Endothelial cell of umbilical vein (primary cell): ENCODE measurements at places on chromosomes 3 and 15. TPM values are rescaled to one million over a fixed set of nuclear protein-coding genes. Genes with fewer than 3 reads are reported as not detected.
A peak's percentile ranks its signal among the peaks of the same experiment; 100 is the strongest.

RBPMS2 gene
- total RNA-seq, result 7.6 and 7.8 TPM in 2 replicates

MST1R gene
- 0.93 and 1.5 TPM in 2 replicates for total RNA-seq

OXTR gene
- 0.40 and 0.67 TPM in 2 replicates for total RNA-seq

SOX14 gene
- not detected in 2 replicates for total RNA-seq

MUC4 gene
- total RNA-seq, result not detected in 2 replicates

DNA sequence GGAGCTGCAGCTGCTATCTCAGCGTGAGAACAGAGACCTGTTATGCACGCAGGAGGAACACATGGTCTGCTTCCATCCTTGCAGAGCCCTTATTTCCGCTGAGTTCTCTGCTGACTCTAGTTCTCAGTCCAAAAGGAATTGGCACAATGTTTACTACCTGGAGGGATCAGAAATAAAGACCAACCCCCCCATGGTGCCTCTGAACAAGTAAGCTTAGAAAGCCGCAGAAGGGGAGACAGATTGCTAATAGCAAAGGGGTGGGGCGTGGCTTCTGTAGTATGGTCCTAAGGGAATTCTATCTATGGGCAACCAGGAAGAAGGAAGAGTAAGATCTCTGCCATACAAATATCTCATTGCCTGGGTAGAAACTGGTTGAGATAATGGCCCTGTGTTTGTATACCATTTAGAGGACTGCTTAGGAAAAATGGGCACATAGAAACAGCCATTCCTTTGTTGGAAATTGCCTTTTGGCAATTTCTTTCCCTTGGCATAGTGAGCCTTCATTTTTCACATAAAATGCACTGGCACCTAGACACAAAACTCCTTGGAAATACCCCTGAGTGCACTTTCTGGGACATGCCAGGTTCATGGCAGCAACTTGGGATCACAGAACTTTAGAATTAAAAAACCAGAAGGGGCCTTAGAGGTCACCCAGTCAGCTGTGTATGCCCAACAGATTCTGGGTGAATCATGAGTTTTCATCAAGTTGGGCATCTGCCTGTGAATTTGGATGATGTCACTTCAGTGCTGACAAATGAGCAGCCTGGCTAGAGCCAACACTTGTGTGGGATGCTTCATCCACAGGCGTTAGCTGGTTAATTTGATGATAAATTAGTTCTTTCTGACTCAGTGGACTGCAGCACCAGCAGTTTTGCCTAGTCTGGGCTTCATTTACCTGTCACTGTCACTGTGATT is 57.4 kb upstream of the STXBP5L start:
- H3K27me3 ChIP-seq, result peaks cover 1% of the 10 kb centered on the region
- no peak for DNase-seq
- no peak overlapping the region for H3K4me3 ChIP-seq
- no peaks in the 10 kb centered on the region for H3K36me3 ChIP-seq
- no peaks in the 10 kb centered on the region for H3K4me1 ChIP-seq

DNA sequence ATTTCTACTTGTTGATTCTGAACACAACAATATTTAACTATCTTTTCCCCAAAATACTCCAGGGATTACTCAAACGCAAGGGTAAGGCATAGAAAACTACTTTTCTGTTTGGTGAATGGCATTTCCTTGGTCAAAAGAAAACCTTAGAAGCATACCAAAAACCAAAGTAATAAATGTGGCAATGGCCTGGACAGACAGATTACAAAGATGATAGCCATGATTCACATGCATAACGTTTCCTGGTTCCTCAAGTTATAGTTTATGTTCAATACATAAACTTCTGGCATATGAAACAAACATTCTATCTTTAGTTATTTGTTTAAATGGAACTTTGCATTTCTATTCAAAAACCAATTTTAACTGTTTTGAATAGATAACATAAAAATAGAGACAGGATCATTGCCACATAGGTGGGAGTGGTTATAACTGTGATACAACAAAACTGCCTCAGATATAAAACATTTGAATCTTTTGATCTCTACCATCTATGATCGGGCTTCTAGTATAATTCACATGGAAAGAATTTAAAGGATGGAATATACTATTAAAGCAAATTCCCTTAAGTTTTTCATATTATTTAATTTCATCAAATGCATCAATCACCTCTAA is 32.1 kb downstream of the FOXP1 start:
- H3K36me3 ChIP-seq, result no peaks in the 10 kb centered on the region
- peak; percentile 62 for DNase-seq
- no peaks in the 10 kb centered on the region for H3K27me3 ChIP-seq

DNA sequence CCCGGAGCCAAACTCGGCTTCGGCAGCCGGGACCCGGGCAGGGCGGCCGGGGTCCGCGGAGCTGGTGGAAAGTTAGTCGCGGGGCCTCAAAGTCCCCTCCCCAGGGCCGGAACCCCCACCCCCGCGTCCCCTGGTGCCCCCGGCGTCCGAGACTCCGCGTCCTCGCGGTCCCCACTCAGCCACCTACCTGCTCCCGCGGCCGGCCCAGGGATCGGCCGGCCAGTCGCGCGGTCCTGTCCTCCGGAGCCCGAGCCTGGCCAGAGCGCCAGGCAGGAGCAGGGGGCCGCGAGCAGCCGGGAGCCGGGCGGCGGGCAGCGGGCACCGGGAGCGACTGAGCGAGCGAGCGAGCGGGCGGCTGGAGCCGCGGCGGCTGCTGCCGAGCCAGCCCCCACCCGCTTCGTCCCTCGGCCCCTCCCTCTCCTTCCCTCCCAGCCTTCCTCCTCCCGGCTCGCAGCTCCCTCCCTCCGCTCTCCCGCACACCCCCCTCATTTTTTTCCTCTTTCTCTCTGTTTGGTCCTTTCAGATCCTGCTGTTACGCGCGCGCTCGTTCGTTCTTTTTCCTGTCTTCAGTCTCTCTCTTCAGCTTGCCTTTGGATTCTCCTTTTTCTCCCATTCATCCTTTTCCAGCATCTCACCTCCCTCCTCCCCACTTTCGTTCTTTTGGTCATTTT is at the start of gene MEGF11:
MEGF11 (minus strand) TSS at position 333 of the 671 bp plus-strand sequence. CDS start 125,347 bp downstream, outside the sequence.
- peak; percentile 32 for DNase-seq
- H3K4me3 ChIP-seq, result peak within 1 kb of the TSS; percentile 35
- H3K27ac ChIP-seq, result no peak within 1 kb of the TSS
- peaks cover 18% of the 10 kb centered on the region for H3K4me1 ChIP-seq
- peaks cover 64% of the 10 kb centered on the region for H3K27me3 ChIP-seq
- no peaks in the 10 kb centered on the region for H3K36me3 ChIP-seq

- no peaks in the 10 kb centered on the region for H3K27me3 ChIP-seq
- no peak overlapping the region for H3K4me3 ChIP-seq
- DNase-seq, result no peak
- no peak overlapping the region for H3K27ac ChIP-seq
- H3K4me1 ChIP-seq, result no peaks in the 10 kb centered on the region
Measured at GRCh38 chr15:52153900-52154895, 37.0 kb downstream of the GNB5 start.

- no peaks in the 10 kb centered on the region for H3K36me3 ChIP-seq
- no peak overlapping the region for H3K27ac ChIP-seq
- peaks cover 11% of the 10 kb centered on the region for H3K4me1 ChIP-seq
- H3K27me3 ChIP-seq, result no peaks in the 10 kb centered on the region
Measured at GRCh38 chr3:146139586-146140110, 21.3 kb downstream of the PLOD2 start.

GRCh38 chr3:160929595-160929994 is 173.6 kb downstream of the PPM1L start:
- no peak overlapping the region for H3K27ac ChIP-seq
- DNase-seq, result peak; percentile 19
- no peaks in the 10 kb centered on the region for H3K4me1 ChIP-seq
- H3K4me3 ChIP-seq, result no peak overlapping the region
- no peaks in the 10 kb centered on the region for H3K27me3 ChIP-seq
- no peaks in the 10 kb centered on the region for H3K36me3 ChIP-seq

GRCh38 chr3:115156046-115156654 is 9.1 kb upstream of the ZBTB20 start:
- no peaks in the 10 kb centered on the region for H3K36me3 ChIP-seq
- H3K4me1 ChIP-seq, result no peaks in the 10 kb centered on the region
- no peaks in the 10 kb centered on the region for H3K27me3 ChIP-seq
- no peak for DNase-seq
- no peak overlapping the region for H3K27ac ChIP-seq

GRCh38 chr15:84967380-84967779 is 14.3 kb upstream of the PDE8A start:
- no peaks in the 10 kb centered on the region for H3K36me3 ChIP-seq
- no peak for DNase-seq
- no peak overlapping the region for H3K27ac ChIP-seq
- no peaks in the 10 kb centered on the region for H3K27me3 ChIP-seq

DNA sequence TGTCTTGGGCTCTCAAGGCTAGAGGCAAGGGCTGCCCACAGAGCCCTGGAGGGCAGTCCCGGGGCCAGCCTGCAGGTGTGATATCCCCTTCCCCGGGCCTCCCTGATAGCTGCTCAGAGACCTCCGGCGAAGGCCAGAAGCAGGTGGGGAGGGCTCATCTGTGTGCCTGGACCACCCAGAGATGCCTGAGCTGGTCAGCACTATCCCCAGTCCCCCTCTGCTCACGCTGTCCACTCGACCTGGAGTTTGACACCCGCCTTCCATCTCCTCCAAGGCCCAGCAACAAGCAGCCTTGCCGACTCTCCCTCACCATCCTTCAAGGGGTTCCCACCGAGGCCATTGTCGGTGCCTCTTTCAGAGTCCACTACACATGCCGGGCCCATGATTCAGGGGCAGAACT is 39.4 kb downstream of the DNAH1 start:
- H3K27me3 ChIP-seq, result no peaks in the 10 kb centered on the region
- H3K4me1 ChIP-seq, result no peaks in the 10 kb centered on the region
- DNase-seq, result no peak

GRCh38 chr3:138241061-138241460 is 54.0 kb downstream of the ARMC8 start:
- no peak for DNase-seq
- H3K27ac ChIP-seq, result no peak overlapping the region
- H3K4me1 ChIP-seq, result no peaks in the 10 kb centered on the region
- no peaks in the 10 kb centered on the region for H3K27me3 ChIP-seq

GRCh38 chr3:5210926-5211325 is 23.4 kb downstream of the EDEM1 start:
- peaks cover 50% of the 10 kb centered on the region for H3K36me3 ChIP-seq
- no peaks in the 10 kb centered on the region for H3K4me1 ChIP-seq
- H3K27me3 ChIP-seq, result no peaks in the 10 kb centered on the region
- DNase-seq, result no peak
- no peak overlapping the region for H3K27ac ChIP-seq
- no peak overlapping the region for H3K4me3 ChIP-seq

DNA sequence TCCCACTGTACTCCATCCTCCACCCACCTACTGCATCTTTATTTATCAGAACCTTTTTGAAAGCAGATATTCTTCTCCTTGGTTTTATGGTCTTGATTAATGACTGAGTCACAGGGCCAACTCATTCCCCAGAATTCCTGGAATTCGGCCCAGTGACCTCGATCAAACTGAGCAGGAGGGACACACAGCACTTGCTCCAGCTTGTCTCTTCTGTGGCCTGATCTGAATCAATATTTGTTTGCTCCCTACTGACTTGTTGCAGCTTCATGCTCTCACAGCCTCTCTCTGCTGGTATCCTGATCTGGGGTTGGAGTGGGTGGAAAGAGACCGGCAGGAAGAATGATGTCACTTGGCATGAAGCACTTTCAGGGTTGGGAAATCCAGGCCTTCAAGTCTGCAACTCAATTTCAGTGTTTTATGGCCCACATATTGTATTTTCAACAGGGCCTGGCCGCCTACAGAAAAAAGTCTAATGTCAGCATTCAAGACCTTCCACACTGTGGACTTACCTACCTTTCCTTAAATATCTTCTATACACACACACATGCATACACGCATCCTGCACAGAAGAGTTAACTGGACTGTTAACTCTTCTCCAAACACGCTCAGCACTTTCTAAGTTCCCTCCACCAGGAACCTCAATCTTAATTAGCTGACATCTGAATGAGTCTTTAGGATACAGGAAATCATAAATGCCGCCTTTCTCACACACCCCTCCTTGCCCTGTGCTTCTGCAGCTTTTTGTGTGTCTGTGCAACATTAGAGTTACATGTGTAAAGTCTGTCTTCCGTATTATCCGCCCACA is 4.6 kb downstream of the ANXA2 start:
- peaks cover 11% of the 10 kb centered on the region for H3K36me3 ChIP-seq
- no peaks in the 10 kb centered on the region for H3K27me3 ChIP-seq
- peaks cover 74% of the 10 kb centered on the region for H3K4me1 ChIP-seq
- peak overlapping the region; percentile 97 for H3K27ac ChIP-seq
- peak overlapping the region; percentile 96 for H3K4me3 ChIP-seq

DNA sequence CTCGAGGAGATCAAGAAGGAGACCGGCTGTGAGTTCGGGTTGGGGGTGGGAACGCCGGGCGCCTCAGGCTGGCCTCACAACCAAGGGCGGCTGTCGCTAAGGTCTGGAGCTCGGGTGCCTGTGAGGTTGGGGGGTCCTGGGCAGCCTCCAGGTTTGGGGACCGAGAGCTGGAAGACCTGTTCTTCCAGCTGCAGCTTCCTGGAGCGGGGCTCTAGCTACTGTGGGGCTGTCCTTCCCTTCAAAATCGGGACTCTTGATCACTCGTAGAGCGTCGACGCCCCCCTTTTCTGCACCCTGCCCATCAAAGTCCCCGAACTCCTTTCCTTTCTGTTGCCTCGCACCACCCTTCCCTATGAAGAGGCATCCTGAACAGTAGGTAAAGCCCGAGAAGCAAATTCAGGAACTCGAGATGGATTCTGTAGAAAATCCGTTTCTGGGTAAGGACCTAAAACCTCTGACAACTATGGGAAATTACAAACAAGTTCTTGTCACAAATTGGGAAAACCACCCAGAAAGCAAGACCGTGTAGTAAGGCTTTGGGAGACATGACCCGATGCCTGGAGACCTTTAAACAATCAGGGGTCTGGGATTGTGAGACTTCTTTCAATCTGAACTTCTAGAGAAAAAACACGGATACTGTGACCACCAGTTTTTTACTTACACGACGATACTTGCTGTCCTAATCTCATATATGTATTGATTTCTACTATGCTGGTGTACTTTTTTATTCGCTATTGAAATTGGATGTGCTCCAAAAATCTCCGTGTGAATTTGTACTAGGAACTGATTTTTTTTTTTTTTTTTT is 556 bp downstream of the CHP1 start:
- H3K27me3 ChIP-seq, result no peaks in the 10 kb centered on the region
- H3K36me3 ChIP-seq, result no peaks in the 10 kb centered on the region
- peak overlapping the region; percentile 71 for H3K27ac ChIP-seq
- DNase-seq, result peak; percentile 47

DNA sequence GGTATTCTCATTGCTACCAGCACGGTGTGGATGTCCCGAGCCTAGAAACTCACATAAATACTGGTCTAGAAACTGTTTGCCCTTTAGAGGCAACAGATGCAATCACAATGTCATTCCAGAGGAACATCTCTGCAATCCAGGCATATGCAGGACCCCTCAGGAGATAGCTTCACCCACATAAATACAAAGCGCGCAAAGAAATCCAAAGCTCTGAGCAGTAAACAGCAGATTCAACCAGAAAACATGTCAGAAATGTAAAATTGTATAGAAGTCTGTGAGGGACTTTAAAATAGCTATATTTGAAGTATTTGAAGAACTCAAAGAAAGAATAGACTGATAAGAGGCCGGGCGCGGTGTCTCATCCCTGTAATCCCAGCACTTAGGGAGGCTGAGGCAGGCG is 291.7 kb downstream of the FAM43A start:
- H3K4me1 ChIP-seq, result no peaks in the 10 kb centered on the region
- no peak for DNase-seq
- no peak overlapping the region for H3K4me3 ChIP-seq

- no peaks in the 10 kb centered on the region for H3K36me3 ChIP-seq
- no peak overlapping the region for H3K27ac ChIP-seq
- H3K4me3 ChIP-seq, result no peak overlapping the region
- H3K27me3 ChIP-seq, result no peaks in the 10 kb centered on the region
- DNase-seq, result peak; percentile 57
Measured at GRCh38 chr3:142434503-142434902, 13.3 kb downstream of the XRN1 start.

- no peak overlapping the region for H3K4me3 ChIP-seq
- H3K4me1 ChIP-seq, result peaks cover 23% of the 10 kb centered on the region
- H3K27ac ChIP-seq, result no peak overlapping the region
- H3K27me3 ChIP-seq, result no peaks in the 10 kb centered on the region
- no peaks in the 10 kb centered on the region for H3K36me3 ChIP-seq
Measured at GRCh38 chr3:183546625-183547024, 8.9 kb downstream of the KLHL6 start.
